ENCODE measurements at places on chromosomes 11 and 22.

- no peak for DNase-seq
Observed at GRCh38 chr11:57239348-57239747, 2.3 kb upstream of the APLNR start.

DNA sequence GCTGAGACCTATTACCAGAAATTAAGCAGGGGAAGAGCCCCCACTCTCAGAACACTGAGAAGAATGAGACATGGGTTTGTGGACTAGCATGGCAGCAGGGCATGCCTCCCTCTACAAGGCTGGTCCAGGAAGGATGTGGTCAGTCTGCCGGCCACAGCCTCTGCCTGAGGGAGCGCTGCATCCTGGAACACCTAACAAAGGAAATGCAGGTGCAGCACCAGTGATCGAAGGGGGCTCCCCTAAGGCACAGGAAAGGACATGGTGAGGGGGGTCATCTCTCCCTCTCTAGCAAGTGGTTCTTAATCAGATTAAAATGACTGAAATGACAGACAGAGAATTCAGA, 40.6 kb upstream of the ARL14EP start:
- DNase-seq, result peak; percentile 51

GRCh38 chr22:30262917-30263741, 3.5 kb downstream of the OSM start:
- peak; percentile 88 for DNase-seq

GRCh38 chr11:35166369-35167360, 27.7 kb downstream of the CD44 start:
- peak; percentile 77 for DNase-seq

Data from activated CD4-positive, alpha-beta T cell treated with anti-CD3 and anti-CD28 coated beads, Interleukin-10, Interleukin-2, amounts not matched to agents 100 ng/mL and 50 ng/mL, durations not matched to agents 16 hours and 8 hours (primary cell).